ENCODE measurements at places on chromosomes 5 and 9. TPM values are rescaled to one million over a fixed set of nuclear protein-coding genes. Genes with fewer than 3 reads are reported as not detected.

DNA sequence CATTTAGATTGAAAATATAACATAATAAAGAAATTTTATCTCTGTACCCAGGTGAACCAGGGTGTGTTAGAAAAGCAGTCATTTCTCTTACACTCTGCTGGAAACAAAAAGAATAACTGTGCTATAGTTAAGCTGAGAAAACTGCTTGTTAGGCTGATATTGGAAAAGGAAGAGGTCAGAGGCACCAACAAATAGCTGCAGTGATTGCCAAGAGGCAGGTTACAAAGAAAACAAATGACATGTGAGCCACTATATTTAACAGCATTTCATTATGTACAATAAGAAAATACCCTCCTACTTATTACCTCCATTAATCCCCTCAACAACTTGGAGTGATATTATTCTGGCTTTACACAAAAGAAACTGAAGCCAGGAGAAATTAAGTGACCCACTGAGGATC is 607.9 kb upstream of the TLE4 start:
- H3K27me3 ChIP-seq = no peaks in the 10 kb centered on the region
- H3K36me3 ChIP-seq = no peaks in the 10 kb centered on the region
- no peak overlapping the region for H3K27ac ChIP-seq
- DNase-seq = no peak
- H3K4me3 ChIP-seq = no peak overlapping the region
- H3K4me1 ChIP-seq = no peaks in the 10 kb centered on the region

GRCh38 chr5:35371951-35372426 is 141.7 kb upstream of the PRLR start:
- no peak overlapping the region for H3K4me3 ChIP-seq
- H3K36me3 ChIP-seq = no peaks in the 10 kb centered on the region
- peaks cover 2% of the 10 kb centered on the region for H3K4me1 ChIP-seq
- no peaks in the 10 kb centered on the region for H3K27me3 ChIP-seq
- DNase-seq = peak; percentile 84
- peak overlapping the region; percentile 37 for H3K27ac ChIP-seq

DNA sequence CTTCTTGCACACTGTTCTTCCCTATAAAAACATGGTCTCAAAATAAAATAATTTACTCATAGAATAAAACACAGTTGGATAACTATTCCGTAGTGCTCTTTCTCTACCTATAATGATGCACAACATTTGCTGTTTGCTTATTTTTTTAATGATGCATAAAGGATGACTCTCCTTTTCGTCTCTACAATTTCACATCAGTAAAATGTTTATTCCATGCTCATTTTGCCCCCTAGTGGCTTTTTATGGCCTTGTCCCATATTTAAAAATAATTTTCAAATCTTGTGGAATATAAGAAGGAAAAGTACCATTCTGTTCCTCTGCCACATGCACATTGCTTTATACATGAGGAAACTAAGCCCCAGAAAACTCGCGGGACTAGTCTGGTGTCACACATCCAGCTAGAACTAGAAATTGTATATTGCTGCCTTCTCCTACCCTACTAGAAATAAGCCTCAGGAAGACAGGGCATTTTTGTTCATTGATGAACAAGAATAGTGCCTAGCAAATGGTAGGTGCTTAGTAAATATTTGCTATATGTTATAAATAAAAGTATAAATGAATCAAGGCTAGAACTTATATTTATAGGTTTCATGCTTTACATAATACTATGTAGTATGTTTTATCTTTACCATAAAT is 12.7 kb downstream of the KCTD16 start:
- H3K36me3 ChIP-seq = no peaks in the 10 kb centered on the region
- H3K4me1 ChIP-seq = no peaks in the 10 kb centered on the region
- no peak overlapping the region for H3K27ac ChIP-seq

- no peaks in the 10 kb centered on the region for H3K4me1 ChIP-seq
- no peaks in the 10 kb centered on the region for H3K27me3 ChIP-seq
- DNase-seq = no peak
- H3K4me3 ChIP-seq = no peak overlapping the region
- H3K27ac ChIP-seq = no peak overlapping the region
- no peaks in the 10 kb centered on the region for H3K36me3 ChIP-seq
Measured at GRCh38 chr5:17249029-17249634, 31.7 kb downstream of the BASP1 start.

DNA sequence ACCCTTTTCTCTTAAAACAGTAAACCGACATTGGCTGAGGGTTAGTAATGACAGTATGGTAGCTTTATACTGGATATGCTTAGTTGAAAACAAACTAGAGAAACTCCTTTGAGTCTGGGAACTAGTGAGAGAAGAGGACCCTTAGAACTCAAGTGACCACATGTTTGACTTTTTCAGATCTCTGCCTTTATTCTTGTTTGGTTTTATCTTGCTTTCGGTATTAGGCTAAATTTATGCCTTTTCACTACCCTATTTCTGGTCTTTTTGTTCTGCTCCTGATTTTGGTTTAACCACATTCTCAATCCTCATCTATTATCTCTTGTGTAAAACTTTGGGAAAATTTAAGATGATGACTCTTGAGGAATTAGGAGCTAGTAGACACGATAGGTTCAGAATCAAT is 11.0 kb downstream of the SNAPC3 start:
- peaks cover 9% of the 10 kb centered on the region for H3K4me1 ChIP-seq
- DNase-seq = no peak
- no peaks in the 10 kb centered on the region for H3K27me3 ChIP-seq

GRCh38 chr5:138725153-138725817 is 27.9 kb upstream of the CTNNA1 start:
- no peaks in the 10 kb centered on the region for H3K36me3 ChIP-seq
- H3K27me3 ChIP-seq = no peaks in the 10 kb centered on the region
- H3K4me1 ChIP-seq = peaks cover 54% of the 10 kb centered on the region
- peak overlapping the region; percentile 83 for H3K27ac ChIP-seq

DNA sequence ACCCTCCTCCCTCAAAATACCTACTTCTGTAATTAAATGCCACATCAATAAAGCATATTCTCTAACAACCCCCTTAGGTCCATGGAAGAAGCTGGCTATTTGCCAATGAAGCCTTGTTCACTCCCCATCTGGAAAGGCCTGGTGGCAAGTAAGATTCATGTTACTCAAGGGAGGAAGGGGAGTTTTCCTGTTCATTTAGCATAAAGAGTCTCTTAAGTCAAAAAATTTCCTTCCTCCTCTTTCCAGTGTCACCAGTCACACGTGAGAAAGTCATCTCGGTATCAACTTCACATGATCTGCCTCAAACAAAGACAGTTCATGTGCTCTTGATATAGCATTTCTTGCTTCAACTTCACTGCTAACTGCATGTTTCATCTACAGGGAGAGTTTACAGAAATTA is 32.7 kb upstream of the RIC1 start:
- DNase-seq = no peak
- no peaks in the 10 kb centered on the region for H3K27me3 ChIP-seq
- H3K4me1 ChIP-seq = no peaks in the 10 kb centered on the region
- no peak overlapping the region for H3K27ac ChIP-seq
- no peaks in the 10 kb centered on the region for H3K36me3 ChIP-seq

GRCh38 chr5:44868541-44868940 is 59.8 kb downstream of the MRPS30 start:
- H3K27ac ChIP-seq = no peak overlapping the region
- no peak overlapping the region for H3K4me3 ChIP-seq
- H3K36me3 ChIP-seq = no peaks in the 10 kb centered on the region
- DNase-seq = no peak
- H3K4me1 ChIP-seq = no peaks in the 10 kb centered on the region
- H3K27me3 ChIP-seq = no peaks in the 10 kb centered on the region

- no peaks in the 10 kb centered on the region for H3K36me3 ChIP-seq
- H3K4me1 ChIP-seq = no peaks in the 10 kb centered on the region
- no peak overlapping the region for H3K4me3 ChIP-seq
- no peaks in the 10 kb centered on the region for H3K27me3 ChIP-seq
- DNase-seq = no peak
Measured at GRCh38 chr5:111787006-111787405, 30.0 kb upstream of the NREP start.

GRCh38 chr5:140153905-140154304 is 21.1 kb upstream of the CYSTM1 start:
- no peak overlapping the region for H3K27ac ChIP-seq
- no peak for DNase-seq
- peaks cover 13% of the 10 kb centered on the region for H3K27me3 ChIP-seq
- no peaks in the 10 kb centered on the region for H3K36me3 ChIP-seq

DNA sequence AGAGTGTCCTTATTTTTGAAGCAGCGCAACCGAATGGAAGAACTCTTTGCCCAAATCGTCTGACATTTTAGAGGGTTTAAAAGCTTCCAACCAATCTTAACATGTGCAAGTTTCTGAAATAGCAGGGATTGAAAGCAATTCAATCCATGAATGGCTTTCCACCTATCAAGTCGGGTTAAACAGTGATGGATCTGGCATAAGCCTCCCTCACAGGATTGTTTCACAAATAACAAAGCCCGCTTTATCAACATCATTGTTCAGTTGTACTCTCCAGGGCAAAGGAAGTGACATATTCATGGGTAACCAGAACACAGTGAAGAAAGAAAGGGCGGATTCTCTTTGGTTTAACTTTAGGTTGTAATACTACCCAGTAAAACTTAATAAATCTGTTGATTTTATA is 497.3 kb downstream of the MTRR start:
- DNase-seq = no peak
- H3K4me3 ChIP-seq = no peak overlapping the region
- no peaks in the 10 kb centered on the region for H3K36me3 ChIP-seq

- no peak for DNase-seq
- H3K4me1 ChIP-seq = no peaks in the 10 kb centered on the region
- no peak overlapping the region for H3K27ac ChIP-seq
- no peaks in the 10 kb centered on the region for H3K36me3 ChIP-seq
Measured at GRCh38 chr5:6780802-6781391, 67.7 kb downstream of the TENT4A start.

- H3K27me3 ChIP-seq = no peaks in the 10 kb centered on the region
- H3K36me3 ChIP-seq = no peaks in the 10 kb centered on the region
- H3K27ac ChIP-seq = no peak overlapping the region
- peaks cover 11% of the 10 kb centered on the region for H3K4me1 ChIP-seq
Measured at GRCh38 chr9:130240410-130241197, 25.0 kb upstream of the HMCN2 start.

- no peak overlapping the region for H3K27ac ChIP-seq
- H3K36me3 ChIP-seq = no peaks in the 10 kb centered on the region
- DNase-seq = no peak
Measured at GRCh38 chr5:59337240-59337639, 556.3 kb downstream of the PDE4D start.

DNA sequence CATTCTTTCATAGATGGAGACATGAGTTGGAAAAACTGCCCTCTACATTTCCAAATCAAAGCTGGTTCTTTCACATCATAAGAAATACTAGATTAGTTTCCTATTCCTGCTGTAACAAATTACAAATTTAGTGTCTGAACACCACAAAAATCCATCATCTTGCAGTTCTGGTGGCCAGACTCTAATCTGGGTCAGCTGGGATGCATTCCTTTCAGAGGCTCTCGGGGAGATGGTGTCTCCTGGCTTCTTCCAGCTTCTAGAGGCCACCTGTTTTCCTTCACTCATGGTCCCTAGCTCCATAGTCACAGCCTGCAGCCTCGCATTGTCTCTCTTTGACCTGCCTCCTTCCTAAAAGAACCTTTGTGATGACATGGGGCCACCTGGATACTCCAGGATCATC is 65.2 kb downstream of the RETREG1 start:
- H3K27ac ChIP-seq = no peak overlapping the region
- H3K4me3 ChIP-seq = no peak overlapping the region
- peaks cover 8% of the 10 kb centered on the region for H3K4me1 ChIP-seq
- no peaks in the 10 kb centered on the region for H3K36me3 ChIP-seq
- no peaks in the 10 kb centered on the region for H3K27me3 ChIP-seq

GRCh38 chr9:18595597-18595996 is 121.6 kb downstream of the ADAMTSL1 start:
- no peaks in the 10 kb centered on the region for H3K4me1 ChIP-seq
- no peaks in the 10 kb centered on the region for H3K27me3 ChIP-seq
- no peak for DNase-seq
- H3K36me3 ChIP-seq = no peaks in the 10 kb centered on the region
- no peak overlapping the region for H3K27ac ChIP-seq

GRCh38 chr5:142527664-142528295 is 158.1 kb downstream of the FGF1 start:
- no peaks in the 10 kb centered on the region for H3K36me3 ChIP-seq
- peaks cover 9% of the 10 kb centered on the region for H3K4me1 ChIP-seq
- DNase-seq = no peak
- H3K27me3 ChIP-seq = no peaks in the 10 kb centered on the region

Gene PGM5
- polyA plus RNA-seq = 26.4 TPM

Gene IFNA13
- 0.12 TPM for polyA plus RNA-seq

Gene CDH12
- 1.1 TPM for polyA plus RNA-seq

Gene GRM6
- 0.70 TPM for polyA plus RNA-seq

Gene ZDHHC11
- 41.0 TPM for polyA plus RNA-seq

Gene DAPK1
- 24.9 TPM for polyA plus RNA-seq

Gene CACNA1B
- polyA plus RNA-seq = 1.8 TPM

Gene SERF1A
- polyA plus RNA-seq = 14.6 TPM

Gene KCNN2
- polyA plus RNA-seq = 0.48 TPM
